HT1080 (cell line): ENCODE measurements at places on chromosomes 12 and 14. TPM values are rescaled to one million over a fixed set of nuclear protein-coding genes. Genes with fewer than 3 reads are reported as not detected.

DNA sequence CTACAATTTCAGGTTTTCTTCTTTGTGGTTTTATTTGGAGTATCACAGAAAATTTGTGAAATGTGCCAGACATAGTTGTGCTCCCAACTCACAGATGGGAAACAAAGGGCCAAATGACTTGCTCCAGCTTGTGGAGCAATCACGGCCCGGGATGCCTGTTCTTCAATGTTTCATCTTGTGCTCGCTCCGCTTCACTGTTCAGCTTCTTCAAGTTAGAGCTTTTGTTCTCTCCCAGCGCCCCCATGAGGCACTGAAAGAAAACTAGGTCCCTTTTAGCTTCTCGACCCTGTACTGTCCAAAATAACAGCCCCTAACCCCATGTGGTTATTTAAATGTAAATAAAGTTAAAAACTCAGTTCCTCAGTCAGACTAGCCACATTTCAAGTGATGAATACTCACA, 187.9 kb upstream of the STXBP6 start:
- DNase-seq: peak; percentile 21

- peak; percentile 69 for DNase-seq
Measured at GRCh38 chr14:93984987-93985410, 8.6 kb upstream of the ASB2 start.

GRCh38 chr12:70096759-70097410, 146.3 kb upstream of the CNOT2 start:
- DNase-seq: no peak

DNA sequence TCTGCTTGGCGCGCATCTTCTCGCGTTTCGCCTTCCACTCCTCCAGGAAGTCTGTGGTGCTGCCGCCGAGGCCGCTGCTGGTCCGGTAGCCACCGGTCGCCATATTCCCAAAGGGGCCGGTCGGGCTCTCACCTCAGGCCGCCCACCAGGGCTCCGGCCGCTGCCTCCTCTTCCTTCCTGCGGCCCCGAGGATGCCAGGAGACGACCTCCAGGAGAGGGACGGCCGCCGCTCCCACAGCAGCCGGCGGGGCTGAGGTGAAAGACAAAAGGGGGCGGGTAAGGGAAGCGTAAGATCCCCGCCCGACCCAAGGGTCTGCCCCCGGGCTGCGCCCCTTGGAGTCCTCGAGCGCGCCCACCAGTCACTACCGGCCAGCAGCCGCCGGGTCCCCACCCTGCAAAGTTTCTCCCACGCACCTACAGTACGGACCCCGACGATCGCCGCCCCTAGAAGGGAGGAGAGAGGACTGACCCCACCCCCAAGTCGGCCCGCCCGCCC, 574 bp downstream of the PAWR start:
- peak; percentile 72 for DNase-seq

DNA sequence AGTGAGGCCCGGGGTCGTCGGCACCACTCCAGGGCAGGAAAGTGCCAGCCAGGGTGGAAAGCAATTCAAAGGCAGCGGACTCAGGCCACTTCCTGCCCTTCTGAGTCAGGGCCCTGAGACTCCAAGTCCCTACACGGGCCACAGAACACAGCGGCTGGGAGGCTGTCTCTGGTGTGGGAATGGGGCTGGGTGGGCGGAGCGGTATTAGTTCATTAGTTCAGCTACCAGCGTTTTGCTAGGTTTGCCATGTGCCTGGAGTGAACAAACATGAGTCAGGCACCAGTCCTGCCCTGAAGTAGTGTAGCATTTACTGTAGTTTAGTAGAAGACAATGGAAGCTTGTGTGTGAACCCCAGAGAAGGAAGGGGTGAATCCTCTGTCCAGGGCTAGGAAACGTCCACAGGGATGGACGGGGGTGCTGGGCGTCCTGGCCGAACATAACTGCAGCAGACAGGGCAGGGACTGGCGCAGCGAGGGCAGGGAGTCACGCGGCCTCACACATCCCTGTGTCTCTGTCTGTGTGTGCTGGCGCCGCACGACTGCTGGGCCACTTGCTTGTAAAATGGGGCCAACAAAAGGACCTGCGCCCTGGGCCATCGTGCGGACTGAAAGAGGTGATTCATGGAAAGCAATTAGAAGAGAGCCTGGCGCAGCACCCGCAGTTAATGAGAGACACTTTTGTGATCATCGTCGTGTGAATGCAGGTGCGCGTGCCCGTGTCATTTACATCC, 186.4 kb upstream of the PRMT8 start:
- DNase-seq: peak; percentile 95

GRCh38 chr12:74119811-74120362, 417.7 kb upstream of the ATXN7L3B start:
- DNase-seq: peak; percentile 46

DNA sequence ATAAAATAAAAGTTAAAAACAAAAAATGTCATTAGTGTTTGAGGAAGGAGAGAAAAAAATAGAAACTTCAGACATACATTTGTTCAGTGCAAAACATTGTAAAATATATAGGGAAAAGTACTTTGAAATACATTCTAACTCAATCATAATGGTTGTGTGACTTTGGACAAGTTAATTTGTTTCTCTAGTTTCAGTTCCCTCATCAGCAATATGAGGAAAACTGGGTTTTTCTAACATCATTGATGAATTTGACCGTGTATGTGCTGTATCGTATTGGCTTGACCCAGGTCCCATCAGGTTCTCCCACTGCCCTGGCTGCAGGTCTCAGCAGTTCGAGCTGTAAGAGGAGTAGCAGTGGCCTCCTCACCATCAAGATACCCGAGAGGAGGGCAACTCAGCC, 173.9 kb upstream of the ATF7IP start:
- DNase-seq: no peak

DNA sequence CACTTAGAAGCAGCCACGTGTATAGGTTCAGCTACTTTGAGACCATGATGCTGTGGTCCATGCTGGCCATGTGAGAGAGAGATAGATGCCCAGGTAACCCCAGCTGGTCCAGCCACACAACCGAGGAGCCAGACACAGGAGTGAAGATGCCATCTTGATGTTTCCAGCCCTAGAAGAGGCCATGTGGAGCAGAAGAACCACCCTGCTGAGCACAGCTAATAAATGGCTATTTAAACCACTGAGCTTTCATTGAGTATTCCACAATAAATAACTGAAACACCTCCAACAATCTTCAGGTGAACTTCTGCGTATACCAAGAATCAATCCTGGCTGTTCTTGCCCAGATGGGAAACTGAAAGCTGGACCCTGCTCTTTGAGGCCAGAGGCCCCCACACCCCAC, 84.0 kb upstream of the GSC start:
- DNase-seq: no peak

GRCh38 chr14:79161571-79161970, 991.4 kb downstream of the NRXN3 start:
- DNase-seq: peak; percentile 32

GRCh38 chr12:56188778-56189098, 545 bp downstream of the SMARCC2 start:
- DNase-seq: no peak

GRCh38 chr12:115135800-115136211, 451.8 kb upstream of the TBX3 start:
- peak; percentile 10 for DNase-seq

DNA sequence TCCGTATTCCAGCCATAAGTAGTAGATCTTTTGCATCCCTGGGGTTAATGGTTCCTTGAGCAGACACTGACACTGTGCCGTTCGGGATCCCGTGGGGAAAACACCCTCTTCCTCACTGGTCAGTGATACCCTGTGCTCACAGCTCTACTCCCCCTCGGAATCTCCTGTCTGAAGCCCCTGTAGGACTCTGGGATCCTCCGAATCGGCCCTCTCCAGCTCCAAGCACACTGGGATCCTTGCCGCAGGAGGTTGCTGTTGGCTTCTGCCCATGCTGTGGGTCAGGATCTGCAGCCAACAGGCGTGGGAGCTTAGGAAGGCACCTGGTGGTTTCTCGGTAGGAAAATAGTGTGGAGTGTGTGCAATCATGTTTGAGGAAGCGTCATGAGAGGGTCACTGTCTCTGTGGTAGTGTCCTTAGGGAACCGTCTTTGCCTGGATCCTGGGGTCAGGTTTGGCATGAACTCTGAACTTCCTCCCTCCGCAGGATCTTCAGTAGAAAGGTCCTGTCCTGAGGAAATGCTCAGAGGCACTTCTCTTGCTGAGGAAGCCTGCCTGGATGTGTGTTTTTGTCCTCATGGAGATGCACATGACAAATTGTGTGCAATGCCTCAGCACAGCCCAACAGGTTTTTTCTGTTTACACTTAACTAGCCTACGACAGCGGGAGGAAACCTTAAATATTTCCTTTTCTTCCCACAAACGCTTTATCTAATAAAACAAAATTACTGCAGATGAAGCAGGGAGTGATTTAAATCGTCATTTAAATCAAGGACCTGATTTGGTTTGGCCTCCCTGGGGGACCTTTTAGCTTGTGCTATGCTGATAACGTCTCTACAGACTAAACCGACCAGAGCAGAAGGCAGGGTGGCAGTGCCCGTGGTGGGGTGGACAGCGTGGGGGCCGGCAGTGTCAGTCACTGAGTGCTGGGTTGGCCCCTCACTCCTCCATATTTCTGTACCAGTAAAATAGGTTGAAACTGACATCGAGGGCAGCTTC, 18.7 kb downstream of the FBXL14 start:
- no peak for DNase-seq

DNA sequence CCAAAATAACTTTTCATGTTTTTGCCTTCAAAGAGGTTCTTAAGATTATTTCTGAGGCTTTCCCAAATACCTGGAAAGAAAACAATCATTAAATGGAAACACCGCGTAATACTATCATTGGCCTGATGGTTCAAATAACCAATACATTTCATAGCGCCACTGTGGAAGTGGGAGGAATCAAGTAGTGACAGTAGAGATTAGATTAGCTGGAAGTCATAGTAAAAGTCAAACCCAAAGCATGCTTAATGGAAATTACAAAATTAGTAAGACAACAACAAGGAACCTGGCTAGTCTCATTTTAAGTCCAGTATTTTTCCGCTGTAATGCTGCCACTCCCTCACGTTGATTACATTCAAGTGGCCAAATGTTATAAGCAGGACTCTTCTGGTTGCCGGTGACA, 41.5 kb upstream of the PLEKHG7 start:
- DNase-seq: no peak

- DNase-seq: peak; percentile 68
Measured at GRCh38 chr14:55535516-55536203, 44.3 kb upstream of the KTN1 start.

DNA sequence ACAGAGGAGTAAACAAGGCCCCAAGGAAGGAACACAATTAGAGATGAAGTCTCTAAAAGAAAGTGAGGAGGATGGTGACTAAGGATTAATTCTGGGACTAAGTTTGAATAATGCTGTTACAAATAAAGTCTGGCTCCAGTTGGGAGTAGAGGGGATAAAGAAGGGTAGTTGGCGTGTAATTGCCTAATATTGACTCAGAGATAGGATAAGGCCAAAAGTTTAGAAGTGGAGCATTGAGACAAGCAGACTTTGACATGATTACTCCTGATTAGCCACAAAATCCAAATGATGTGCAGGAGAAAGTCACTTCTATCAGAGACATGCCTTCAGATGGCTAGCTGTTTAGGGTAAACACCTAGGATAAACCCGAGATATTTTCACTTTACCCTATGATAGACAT, 108.4 kb downstream of the PLCZ1 start:
- DNase-seq: no peak

DNA sequence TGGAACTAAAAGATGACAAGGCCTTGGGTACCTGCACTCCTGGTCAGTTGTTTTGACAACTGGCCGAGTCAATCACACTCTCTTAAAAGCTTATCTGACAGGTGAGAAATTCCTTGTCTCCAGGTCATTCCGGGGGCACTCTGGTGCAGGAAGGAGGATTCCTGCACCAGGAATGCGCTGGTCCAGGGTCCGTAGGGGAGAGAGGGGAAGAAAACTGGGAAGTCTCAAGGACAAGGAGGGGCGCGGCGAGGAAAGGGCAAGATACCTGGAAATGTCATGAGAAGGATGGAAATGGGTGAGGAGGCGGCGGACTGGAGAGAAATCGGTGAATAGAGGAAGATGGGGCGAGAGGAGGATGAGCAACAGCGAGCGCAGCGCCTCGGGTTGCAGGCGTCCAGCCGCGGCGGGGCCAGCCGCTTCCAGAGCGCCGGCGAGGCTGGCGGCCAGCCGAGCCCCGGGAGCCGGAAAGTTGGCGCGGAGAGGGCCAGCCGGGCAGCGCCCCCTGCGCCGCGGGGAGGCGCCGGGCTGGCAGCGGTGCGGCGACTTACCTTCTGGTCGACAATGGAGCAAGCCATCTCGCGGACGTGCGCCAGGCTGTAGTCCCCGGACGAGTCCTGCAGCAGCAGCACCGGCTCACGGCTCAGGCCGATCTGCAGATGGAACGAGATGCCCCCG, 809 bp downstream of the PRKD1 start:
- DNase-seq: peak; percentile 49

- no peak for DNase-seq
Measured at GRCh38 chr12:101794574-101794973, 36.2 kb downstream of the GNPTAB start.

DNA sequence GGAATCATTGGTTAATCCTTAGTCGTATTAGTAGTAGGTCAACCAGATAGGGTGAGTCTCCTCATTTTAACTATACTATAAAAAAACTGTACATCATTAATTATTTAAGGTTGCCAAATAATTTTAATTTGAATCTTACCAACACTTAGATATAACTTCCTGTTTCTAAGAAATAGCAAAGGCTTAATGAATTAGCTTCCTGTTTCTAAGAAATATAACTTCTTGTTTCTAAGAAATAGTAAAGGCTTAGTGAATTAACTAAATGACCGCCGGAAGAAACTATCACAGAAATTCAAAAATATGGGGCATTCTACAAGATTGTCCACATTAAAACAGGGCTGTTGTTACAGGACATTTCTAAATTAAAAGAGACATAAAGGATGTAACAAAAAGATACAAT, 392.9 kb upstream of the FOXG1 start:
- DNase-seq: no peak

GRCh38 chr12:102869571-102869970, 47.5 kb downstream of the PAH start:
- no peak for DNase-seq

GRCh38 chr12:12474471-12474928, 88.2 kb downstream of the DUSP16 start:
- no peak for DNase-seq

Gene SLCO1C1
- total RNA-seq: not detected in 2 replicates

Gene FBLN5
- total RNA-seq: 0.47 and 0.67 TPM in 2 replicates

Gene DBX2
- not detected in 2 replicates for total RNA-seq

Gene CACNA1C
- not detected in 2 replicates for total RNA-seq

Gene SLC7A7
- total RNA-seq: 1.1 and 2.0 TPM in 2 replicates

Gene COX8C
- total RNA-seq: not detected in 2 replicates

Gene PELI2
- 1.2 and 2.1 TPM in 2 replicates for total RNA-seq

Gene ZNF705A
- total RNA-seq: not detected in 2 replicates

Gene TAOK3
- 7.9 and 10.6 TPM in 2 replicates for total RNA-seq

Gene ADAM21
- total RNA-seq: 0.87 and 1.3 TPM in 2 replicates

Gene NAV3
- total RNA-seq: 59.7 and 71.0 TPM in 2 replicates
